ENCODE measurements at places on chromosomes 5 and 9.

GRCh38 chr9:18890372-18890771 lies 142.6 kb downstream of the SAXO1 start:
- no peak for DNase-seq

- DNase-seq: no peak
Observed at GRCh38 chr9:4228606-4229005, 71.3 kb downstream of the GLIS3 start.

GRCh38 chr5:157222506-157223230 lies 42.0 kb downstream of the ITK start:
- peak; percentile 40 for DNase-seq

DNA sequence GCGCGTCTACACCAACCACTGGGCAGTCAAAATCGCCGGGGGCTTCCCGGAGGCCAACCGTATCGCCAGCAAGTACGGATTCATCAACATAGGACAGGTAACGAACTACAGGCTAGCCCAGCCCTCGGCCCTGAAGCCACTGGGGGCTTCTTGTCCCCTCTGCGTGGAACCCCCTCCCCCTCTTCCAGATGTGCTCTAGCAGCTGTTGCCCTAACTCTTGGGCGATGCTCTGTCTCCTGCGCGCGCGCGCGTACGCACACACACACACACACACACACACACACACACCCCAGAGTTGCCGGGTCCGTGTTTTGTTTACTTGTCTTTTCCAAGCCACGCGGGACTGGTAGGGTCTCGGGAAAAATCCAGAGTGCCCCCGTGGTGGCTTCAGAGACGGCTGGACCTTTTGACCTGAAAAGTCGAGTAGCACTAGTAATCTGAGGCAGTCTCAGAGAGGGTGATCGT lies 836 bp downstream of the PCSK5 start:
- DNase-seq: peak; percentile 24

DNA sequence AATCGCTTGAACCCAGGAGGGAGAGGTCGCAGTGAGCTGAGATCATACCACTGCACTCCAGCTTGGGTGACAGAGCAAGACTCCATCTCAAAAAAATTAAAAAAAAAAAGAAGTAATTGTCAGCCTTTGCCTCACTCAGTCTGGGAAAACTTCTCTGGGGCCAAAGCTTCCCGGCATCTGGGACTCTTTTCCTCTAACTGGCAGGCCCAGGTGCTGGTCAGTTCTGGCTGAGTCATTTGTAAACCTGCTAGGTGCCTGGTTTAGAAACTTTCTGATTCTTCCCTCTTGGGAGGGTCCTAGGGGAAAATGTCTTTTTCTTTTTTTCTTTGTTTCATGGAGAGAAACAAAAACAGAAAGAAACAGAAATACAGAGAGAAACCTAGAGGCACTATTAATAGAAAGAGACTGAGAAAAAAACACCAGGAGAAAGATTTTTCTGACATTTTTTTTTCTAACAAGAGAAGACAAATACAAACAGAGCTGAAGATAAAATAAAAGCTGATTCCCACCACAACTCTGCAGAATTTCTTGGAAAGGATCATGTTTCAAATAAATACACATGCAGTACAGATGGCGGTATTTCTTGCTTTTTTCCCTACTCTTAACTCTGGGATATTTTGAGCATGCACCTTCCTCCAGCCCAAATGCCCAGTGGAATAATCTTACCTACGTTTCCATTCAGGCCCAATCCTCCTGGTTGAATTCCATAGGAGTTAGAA lies 22.1 kb upstream of the UBAP2 start:
- no peak for DNase-seq

- DNase-seq: no peak
Observed at GRCh38 chr9:132578367-132578932, 4.0 kb upstream of the BARHL1 start.

DNA sequence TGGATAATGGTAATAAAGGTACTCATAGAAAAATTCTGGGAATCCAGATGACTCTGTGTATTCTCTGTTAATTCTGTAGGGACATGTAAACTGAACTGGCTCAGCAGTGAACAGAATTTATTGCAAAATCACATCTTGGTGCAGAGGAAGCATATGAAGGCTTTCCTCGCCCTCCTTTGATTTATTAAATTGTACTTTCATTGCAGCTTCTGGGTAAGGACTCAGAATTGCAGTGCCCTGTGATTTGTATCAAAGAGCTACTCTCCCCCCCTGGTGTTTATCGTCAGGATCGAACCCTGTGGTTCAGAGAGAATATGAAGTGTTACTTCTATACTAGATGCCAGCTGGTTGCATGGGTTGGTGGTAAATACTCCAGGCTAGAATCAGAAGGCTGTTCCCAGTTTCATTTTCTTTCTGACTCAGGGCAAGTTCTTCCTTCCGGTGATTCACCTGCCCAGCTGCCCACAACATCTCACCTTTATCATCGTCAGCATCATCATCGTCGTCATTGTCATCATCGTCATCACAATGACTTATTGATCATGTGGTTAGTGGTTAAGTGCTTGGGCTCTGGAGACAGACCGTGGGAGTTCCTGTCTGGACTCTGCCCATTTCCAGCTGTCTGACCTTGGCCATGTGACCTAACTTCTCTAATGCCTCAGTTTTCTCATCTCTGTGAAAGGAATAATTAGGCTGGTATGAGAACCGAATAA lies 238.8 kb downstream of the ARHGAP26 start:
- peak; percentile 21 for DNase-seq

- no peak for DNase-seq
Observed at GRCh38 chr9:101481261-101481660, 45.7 kb upstream of the ALDOB start.

DNA sequence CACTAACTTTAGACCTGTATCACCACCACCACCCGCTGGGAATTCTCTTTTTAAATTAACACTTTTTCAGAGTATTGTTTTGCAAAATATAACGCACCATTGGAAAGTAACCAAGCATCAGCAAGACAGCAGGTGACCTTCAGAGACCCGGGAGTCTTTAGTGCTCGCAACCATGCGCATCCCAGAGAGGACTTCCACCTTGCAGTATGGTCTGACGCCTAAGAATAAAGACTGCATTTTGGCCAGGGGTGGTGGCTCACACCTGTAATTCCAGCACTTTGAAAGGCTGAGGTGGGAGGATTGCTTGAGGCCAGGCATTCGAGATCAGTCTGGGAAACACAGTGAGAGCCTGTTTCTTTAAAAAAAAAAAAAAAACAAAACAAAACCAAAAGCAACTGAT lies 113.8 kb downstream of the MED27 start:
- DNase-seq: no peak

- no peak for DNase-seq
Observed at GRCh38 chr5:157164521-157164920, 1.5 kb downstream of the GARIN3 start.

- DNase-seq: no peak
Observed at GRCh38 chr5:22663134-22663533, 190.0 kb downstream of the CDH12 start.

- no peak for DNase-seq
Observed at GRCh38 chr9:117448066-117448465, 33.2 kb upstream of the ASTN2 start.

GRCh38 chr5:111439473-111440075 lies 72.8 kb downstream of the STARD4 start:
- DNase-seq: no peak

DNA sequence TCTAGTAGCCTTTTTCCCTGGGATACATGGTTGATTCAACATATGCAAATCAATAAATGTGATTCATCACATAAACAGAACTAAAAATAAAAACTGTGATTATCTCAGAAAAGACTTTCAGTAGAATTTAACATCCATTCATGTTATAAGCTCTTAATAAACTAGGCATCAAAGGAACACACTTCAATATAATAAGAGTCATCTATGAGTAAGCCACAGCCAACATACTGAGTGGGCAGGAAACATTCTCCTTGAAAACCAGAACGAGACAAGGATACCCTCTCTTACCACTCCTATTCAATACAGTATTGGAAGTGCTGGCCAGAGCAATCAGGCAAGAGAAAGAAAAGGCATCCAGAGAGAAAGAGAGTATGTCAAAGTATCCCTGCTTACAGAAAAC lies 239.9 kb downstream of the ATPSCKMT start:
- no peak for DNase-seq

DNA sequence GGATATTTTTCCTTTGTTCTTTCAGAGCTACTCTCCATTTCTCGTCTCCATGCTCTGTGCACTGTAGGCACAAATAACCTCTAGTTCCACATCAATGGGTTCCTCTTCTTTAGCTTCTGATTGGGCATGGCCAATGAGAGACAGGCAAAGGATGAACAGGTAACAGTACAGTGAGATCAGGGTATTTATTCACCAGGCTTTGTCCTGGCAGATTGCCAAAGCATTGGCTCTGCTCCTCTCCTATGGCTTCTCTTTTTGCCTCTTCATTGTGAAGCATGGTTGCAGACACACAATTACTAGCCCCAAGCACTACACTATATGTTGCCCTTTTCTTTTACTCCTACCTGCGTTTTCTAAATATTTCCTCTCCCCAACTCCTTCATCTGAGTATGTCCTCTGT lies 215.1 kb upstream of the ARRDC3 start:
- no peak for DNase-seq

DNA sequence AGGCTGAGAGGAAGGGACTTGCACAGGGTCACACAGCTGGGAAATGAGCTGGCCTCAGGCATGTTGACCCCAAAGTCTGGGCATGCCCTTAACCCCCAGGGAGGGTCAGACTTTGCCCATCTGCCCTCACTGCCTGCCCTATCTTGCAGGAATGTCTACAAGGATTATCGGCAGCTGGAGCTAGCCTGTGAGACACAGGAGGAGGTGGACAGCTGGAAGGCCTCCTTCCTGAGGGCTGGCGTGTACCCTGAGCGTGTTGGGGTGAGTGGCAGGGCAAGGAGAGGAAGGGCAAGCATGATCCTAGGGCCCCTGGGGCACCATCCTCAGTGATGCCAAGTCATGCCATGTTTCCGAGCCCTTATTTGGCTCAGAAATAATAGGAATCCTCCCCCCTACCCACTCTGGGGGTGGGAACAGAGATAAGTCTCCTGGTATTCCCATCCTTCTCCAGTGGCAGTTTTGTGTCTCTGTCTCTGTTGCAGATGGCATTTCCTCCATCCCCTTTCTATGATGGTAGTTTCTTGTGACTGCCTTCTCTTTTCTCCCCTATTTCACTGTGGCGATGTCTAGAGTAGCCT lies 28.5 kb downstream of the GOLGA2 start:
- no peak for DNase-seq

DNA sequence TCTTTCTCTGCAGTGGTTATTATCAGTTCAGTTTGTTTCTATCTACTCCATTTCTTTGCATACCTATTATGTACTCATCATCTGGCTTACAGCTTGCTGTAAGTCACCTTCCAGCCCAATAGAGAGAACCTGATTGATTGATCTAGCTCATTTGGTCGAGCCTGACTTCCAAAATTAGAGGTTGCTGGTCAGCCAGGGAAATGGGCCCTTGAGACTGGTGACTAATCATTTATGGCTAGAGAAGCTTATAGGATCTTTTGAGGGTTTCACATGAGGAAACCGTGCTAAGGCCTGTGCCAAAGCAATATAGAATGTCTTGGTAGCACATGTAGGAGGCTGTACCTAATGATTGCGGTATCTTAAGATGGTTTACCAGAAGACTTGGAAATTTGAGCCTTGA lies 5.8 kb downstream of the SREK1 start:
- no peak for DNase-seq

- no peak for DNase-seq
Observed at GRCh38 chr9:117739624-117740347, 35.6 kb downstream of the TLR4 start.

GRCh38 chr9:137836831-137837241 lies 40.7 kb upstream of the CACNA1B start:
- no peak for DNase-seq

DNA sequence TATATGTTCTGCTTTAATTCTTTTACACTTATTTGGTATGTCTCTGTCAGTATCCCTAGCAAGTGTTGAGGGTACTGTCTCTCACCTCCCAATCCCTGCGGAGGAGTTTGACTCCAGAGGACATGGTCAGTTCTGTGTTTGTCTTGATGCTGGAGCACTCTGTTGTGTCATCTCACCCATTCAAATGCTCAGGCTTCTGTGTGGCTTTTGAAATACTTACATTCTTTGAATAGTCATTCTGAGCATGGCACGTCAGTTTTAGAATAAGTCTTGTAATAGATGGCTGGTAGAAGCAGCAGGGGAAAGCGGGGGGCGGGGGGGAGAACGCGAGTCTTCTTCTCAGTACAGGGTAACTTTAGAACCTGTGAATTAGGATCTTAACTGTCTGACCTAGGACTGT lies 12.3 kb downstream of the MAST4 start:
- no peak for DNase-seq

- DNase-seq: no peak
Observed at GRCh38 chr5:36885566-36886485, 9.3 kb downstream of the NIPBL start.

DNA sequence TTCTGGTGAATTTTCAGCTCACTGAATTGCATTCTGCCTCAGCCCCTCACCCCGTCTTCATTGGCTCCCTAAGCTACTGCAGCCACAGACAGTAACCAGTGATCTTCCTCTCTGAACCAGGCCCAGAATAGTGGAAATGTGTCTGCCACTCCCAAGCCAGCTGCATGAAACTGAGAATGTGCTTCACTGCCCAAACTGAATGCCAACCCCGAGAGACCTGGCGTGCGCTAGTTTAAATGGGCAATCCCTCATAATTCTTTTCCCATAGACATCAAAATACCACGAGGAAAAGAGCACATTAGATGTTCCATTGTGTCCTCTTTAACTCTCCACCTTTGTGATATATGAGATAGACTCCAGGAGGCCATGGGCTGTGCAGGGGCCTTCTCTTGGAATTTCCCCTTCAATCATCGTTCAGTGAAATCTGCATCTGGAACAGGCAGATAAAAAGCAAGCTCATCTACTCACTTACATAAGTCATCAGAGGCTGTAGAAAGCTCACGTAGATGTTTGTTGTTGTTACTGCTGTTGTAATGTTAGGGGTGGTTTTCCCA lies 320.2 kb downstream of the NFIB start:
- DNase-seq: no peak

- no peak for DNase-seq
Observed at GRCh38 chr9:113742878-113743277, 133.2 kb upstream of the ZNF618 start.

GRCh38 chr5:69331528-69332445 lies 814 bp downstream of the CCDC125 start:
- DNase-seq: no peak

DNA sequence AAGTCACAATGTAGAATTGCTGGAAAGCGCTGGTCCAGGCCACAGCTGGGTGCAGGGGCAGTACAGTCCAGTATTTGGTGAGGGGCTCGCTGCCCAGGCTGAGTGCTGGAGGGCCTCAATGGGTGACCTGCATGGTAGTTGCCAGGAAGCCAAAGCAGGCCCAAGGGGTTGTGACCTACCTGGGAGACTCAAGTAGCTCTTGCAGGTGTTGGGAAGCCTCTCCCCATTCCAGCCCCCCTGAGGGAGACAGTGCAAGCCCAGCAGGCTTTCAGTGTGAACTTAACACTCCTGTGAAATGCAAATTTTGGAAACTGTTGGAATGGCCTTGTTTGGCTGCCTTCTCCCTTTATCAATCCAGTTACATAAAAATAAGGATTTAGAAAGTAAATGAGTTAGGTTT lies 13.9 kb downstream of the KDM4C start:
- no peak for DNase-seq

DNA sequence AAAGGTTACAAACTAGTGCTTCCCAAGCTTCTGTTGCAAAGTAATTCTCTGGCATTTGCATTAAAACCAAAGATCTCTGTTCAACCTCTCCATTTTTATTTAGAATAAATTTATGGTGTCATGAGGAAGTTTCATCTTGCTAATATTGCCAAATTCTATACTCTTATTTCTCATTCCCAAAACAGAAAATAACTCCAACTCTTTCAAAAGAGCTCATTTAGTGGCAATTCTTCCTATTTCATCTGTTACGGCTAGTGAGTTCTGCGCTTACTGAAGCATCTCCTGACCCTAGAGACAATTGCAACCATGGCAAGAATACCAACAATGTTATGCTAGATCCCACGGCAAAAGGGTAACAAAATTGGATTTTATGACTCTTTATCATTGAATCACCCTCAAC lies 97.0 kb downstream of the HINT1 start:
- DNase-seq: no peak
